NCI-H1048 (cell line): ENCODE measurements at places on chromosomes 11 and 22.

DNA sequence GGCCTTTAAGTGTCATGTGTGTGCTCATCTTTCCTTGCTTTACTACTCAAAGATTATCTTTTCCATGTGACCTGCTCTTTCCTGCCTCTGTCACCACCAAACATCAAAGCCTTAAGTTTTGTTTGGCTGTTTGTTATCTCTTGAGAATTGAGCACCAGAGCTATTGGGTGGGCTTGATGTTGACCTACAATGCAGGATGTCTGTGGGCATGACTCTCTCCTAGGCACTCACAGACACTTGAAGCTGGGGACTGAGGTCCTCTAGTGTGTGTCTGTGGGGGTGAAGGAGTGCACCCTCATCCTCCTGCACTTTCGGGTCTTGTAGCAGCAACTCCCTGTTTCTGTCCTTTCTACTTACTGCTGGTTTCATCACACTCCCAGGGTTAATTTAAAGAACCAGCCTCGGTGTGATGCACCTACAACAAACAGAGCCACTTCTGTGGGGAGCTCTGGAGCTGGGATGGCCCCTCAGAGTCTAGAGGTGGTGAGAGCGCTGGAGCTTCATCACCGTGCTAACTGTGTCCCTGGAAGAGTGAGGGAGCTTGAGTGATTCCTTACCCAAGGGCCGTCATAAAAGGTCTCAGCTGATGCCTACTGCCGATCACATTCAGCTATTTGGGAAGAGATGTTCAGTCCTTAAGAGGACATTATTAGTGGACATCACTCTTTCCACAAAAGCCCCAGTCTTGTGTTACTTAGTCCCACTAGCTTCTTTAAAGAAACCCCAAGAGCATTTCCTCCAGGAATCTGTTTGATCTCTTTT is 56.3 kb downstream of the LRRC74B start:
- no peak for DNase-seq

DNA sequence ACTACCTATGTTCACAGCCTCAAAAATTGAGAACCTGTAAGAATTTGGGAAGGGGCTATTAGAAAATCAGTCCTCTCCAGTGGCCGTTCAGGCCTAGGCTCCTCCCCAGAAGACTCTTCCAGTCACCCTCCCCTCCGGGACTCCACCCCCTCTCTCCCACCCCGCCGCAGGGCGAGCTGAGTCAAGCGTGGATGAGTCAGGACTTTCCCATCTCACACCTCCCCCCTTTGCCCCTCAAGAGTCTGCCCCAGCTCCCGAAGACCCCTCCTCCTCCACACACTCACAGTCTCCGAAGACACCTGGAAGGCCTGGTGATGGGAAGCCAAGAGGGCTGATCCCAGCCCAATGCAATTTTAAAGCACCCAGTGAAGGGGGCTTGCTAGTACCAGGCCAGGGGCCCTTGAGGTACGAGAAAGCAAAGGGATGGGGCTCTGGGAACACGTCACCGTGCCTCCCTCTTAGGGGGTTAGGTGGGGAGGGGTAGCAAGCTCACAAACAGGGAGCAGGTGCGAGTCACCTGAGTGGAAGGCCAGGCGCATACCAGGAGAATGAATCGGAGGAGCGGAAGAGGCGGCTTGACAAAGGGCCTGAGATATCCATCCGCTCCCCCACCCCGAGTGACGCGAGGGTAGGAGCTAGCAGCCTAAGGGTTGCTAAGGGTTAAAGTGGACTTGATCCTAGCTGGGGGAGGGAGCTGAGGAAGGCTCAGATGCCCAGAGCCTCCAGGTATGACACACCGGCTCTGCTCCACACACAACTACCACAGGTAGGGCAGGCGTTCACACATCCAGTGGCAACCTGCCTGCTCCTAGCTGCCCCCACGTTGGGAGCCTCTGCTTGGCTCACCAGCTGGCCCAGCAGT is 13.6 kb downstream of the BCL9L start:
- DNase-seq, result no peak

GRCh38 chr11:33347490-33348125 is 90.4 kb downstream of the HIPK3 start:
- no peak for DNase-seq

DNA sequence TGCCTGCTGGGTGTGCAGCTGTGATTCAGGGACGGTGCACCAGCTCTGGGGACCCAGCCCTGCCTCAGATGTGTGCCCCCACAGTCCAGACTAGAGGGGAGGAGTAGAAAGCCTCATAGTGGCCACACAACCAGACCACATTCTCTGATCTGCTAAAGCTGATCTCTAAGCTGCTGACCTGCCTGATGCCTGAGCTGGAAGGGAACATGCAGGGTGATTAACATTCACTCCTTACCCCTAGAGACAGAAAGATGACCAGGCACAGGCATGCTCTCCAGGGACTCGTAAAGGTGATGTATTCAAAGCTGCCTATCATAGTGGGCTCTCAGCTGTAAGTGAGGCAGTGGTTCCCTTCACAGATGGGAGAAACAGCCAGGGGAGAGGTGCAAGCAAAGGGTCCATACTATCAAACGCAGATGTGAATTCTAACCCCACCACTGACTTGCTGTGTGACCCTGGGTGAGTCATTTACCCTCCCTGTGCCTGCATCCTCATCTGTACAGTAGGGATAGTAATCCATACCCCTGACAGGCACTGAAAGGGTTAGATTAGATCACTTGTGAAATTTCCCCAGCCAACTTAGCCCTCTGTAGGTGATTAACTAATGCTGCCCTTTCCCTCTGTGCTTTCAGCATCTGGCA is 29.0 kb upstream of the LRRC32 start:
- no peak for DNase-seq

- DNase-seq, result no peak
Observed at GRCh38 chr11:1834062-1834610, 654 bp upstream of the SYT8 start.

DNA sequence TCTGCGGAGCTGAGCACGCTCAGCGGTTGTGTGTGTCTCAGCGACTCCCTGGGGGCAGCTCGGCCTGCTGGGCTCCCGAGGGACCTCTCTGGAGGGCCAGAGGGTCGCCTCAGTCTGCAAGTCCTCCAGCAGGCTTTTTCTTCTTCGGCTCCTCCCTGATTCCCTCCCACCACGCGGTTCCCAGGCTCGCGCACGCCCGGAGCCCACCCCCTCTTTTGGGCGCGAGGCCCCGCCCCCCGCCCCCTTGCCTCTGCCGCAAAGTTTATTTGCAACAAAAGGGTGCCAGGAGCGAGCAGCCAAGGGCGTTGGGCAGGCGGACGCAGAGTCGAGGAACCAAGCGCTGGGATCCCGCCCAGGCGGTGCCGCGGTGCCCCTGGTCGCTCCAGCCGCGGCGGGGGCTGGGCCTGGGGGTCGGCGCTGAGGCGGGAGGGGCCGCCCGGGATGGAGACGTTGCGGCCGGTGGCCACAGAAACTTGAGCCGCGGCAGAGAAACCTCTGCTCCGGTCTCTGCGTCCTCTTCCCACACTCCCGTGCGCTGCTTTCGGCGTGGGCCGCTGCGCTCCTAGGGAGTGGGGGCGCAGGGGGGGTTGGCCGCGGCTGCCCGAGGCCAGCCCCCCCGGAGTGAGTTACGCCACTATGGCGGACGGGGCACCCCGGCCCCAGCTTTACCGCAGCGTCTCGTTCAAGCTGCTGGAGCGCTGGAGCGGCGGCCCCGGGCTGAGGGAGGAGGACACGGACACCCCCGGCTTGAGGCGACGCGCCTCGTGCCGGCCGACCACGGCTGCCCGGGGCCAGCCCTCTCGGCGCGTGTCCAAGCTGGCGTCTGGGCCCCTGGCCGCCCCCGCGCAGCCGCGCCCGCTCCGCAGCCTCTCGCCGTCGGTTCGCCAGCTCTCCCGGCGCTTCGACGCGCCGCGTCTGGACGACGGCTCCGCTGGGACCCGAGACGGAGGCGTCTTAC is at the start of gene ARHGEF17:
Gene ARHGEF17 (plus strand): TSS at position 274 of the 958 bp plus-strand sequence. CDS start 363 bp downstream, at position 637.
- DNase-seq, result peak; percentile 72

- DNase-seq, result no peak
Observed at GRCh38 chr11:96736601-96737000, 346.8 kb downstream of the JRKL start.

GRCh38 chr22:44221710-44222475 is 41.2 kb downstream of the PARVG start:
- no peak for DNase-seq

DNA sequence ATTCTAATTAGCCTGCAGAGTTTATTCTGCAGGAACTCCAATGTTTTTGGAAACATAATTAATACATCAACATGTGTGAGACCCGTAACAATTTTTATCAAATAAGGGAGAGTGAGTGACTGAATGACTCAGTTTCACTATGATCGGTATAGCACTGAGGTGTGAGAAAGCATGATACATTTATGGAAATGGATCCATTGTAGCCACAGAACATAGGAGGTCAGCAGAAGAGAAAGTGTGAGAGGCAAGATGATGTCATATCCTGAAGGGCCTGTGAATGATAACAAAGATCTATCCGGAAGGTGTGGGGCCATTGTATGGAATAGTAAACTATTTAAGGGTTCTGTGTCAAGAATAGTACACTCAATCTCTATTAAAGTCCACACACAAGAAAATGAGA is 1406.1 kb upstream of the TENM4 start:
- no peak for DNase-seq

- DNase-seq, result no peak
Observed at GRCh38 chr22:17491090-17491640, 72.1 kb upstream of the SLC25A18 start.

GRCh38 chr22:38830026-38830844 is 13.6 kb downstream of the NPTXR start:
- DNase-seq, result no peak

DNA sequence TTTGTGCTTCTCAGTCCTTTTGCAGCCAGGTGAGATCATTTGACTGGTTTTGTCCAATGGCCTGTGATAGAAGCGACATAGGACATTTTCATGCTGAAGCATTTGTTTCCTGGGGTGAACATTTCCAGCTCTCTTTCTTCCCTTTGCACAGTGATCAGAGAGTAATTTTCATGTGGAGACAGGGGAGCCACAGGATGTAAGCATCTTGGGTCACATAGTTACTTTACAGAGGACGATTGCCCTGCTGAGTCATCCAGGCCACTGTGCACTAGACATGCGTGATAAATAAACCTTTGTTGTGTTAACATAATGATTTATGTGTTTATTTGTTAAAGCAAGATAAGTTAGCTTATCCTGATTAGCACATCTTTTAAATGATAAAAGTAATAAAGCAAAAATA is 263.5 kb upstream of the CCDC179 start:
- no peak for DNase-seq

DNA sequence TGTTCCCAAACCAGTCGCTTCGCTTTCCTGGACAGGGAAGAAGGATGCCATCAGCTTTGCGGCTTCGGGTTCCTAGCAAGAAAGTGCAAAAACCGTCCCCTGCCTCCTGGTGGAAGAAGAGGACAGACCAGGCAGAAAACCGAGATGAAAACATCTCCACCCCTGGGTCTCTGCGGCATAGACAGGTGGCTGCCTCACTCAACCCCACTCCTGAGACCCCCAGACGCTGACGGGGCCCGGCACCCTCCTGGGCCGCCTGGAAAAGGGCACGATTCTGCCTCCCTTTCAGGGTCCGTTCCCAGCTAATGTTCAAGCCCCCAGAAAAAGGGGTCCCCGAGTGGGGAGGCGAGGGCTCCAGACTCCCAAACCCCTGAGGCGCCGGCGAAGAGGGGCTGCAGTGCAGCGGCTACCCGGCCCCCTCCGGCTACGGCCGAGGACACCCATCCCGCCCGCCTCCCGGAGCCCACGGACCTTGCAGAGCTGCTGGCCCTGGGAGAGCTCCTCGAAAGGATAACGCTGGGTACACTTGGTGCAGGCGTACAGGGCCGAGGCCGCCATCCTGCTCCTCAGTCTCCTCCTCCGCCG is 569 bp downstream of the FAM76B start:
- DNase-seq, result no peak

GRCh38 chr22:46056546-46057245 is 79.7 kb upstream of the WNT7B start:
- no peak for DNase-seq

- DNase-seq, result no peak
Observed at GRCh38 chr11:61999141-61999975, 31.9 kb upstream of the FTH1 start.

GRCh38 chr22:25950111-25950510 is 208.1 kb downstream of the MYO18B start:
- no peak for DNase-seq

- DNase-seq, result no peak
Observed at GRCh38 chr11:704781-705645, 1.0 kb upstream of the EPS8L2 start.

DNA sequence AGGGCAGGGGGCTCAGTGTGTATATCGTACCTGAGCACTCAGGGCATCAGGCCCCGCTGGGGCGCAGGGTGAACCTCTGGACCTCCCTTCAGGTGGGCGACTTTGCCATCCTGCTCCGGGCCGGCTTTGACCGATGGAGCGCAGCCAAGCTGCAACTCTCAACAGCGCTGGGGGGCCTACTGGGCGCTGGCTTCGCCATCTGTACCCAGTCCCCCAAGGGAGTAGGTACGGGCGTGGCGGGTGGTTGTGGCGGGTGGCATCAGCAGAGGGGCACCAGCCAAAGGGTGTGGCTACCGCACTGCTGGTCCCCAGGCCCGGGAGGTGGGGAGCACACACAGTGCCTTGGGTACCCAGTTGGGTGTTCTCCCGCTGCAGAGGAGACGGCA is 6.3 kb downstream of the SLC39A13 start:
- DNase-seq, result no peak

GRCh38 chr22:49532869-49533802 is 294.5 kb downstream of the BRD1 start:
- no peak for DNase-seq

DNA sequence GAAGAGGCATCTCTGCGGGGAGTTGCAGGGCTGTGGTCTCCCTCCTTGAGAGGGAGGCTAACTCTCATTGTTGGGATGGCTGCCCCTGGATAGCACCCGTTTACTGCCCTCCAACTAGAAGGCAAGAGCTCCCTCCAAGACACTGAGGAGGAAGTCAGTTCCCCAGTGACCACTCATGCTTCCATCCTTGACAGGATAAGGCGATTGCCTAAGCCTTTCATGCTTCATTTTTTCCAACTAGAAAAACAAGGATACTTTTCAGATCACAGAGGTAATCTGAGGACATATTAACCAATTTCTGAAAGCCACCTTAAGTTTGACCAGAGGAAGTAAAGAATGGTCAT is 186.6 kb downstream of the MAML2 start:
- DNase-seq, result no peak

DNA sequence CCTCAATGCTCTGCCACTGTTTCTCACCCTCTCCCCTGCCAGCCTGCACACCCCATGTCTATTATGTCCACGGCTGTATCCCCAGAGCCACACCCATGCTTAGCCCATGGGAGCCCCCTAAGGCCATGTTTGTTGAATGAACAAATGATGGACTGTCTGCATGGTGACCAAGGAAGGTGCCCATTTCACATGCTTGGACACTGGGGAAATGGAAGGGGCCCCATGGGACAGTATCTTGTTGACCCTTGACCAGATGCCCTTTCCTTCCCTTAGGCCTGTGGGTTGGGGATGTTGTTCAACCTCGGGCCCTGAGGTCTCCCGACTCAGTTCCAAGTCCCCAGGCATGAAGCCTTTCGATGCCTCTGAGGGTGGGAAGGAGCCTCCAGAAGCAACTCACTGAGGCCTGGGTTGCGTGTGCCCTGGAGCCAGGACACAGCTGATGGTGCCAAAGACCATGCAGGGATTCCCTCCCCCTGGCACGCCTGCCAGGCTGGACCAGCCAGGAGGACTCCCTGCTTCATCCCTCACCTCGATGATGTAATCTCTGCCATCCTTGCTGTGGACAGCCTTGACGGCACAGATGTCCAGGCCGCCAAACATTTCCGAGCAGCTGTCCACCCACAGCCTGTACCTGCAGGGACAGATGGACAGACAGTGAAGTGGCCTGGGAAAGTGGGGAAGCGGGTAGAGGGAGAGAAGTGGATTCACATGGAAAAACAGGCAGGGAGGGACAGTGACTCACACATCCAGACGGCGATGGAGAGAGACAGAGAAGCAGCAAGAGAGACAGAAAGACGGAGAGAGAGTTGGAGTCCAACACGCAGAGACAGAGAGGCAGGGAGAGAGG is 58.9 kb downstream of the FBXO7 start:
- no peak for DNase-seq

GRCh38 chr11:15059132-15059915 is 14.1 kb upstream of the CALCB start:
- DNase-seq, result no peak
